NCI-H345 (cell line): ENCODE measurements at places on chromosomes 12 and 14.

- DNase-seq: no peak
Observed at GRCh38 chr12:132672116-132672515, 15.0 kb downstream of the POLE start.

DNA sequence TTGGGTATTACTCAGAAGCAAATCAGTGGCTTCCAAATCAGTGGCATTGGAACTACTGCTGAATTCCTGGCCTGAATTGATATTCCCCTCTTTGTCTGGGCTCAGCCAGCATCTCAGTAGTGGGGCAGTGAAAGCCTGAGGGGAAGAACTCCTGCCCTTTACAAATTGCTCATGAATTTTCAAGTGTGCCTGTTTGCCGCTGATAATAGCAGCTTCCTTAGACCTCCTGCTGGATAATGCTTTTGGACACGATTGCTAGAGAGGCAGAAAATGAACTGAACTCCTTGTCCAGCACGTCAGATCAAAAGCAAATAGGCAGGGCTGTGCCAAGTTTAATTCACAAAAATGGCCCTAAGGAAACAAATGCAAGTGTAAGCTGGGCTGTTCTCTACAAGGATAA, 91.3 kb upstream of the GZMB start:
- peak; percentile 76 for DNase-seq

- DNase-seq: no peak
Observed at GRCh38 chr14:104040539-104040938, 45.0 kb upstream of the ASPG start.

GRCh38 chr14:104557086-104557485, 22.5 kb upstream of the C14orf180 start:
- DNase-seq: no peak

DNA sequence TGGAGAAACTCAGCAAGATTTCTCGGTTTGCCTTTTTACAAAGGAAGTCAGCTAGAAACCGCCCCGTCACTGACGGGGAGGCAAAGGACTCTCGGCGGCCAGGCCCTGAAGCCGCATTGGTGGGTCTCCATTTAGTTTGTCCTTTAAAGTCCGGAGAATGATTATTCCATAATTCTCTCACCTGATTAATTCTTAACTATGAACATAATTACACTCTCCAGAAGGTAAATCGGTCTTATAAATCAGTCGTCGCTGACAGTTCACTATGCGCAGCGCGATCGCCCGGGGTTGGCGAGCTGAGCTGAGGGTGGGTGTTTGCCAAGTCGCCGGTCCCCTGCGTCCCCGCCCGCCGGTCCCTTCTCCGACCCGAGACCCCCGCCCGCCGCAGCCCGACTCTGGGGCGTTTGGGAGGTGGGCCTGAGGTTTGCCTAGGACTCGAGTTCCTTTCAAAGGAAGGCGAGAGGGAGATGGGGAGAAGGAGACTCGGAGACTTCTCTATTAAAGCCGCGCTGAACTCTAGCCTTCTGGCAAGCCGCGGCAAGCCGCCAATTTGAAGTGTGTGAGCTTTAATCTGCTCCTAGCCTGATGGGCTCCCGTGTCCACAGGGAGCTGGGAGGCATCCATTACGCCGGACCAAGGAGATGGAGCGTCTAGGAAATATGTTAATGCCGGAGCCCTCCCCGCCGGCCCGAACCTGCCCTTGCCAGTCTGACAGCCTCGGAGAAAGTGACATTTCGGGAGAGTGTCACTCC, 392.9 kb downstream of the NOVA1 start:
- DNase-seq: no peak

GRCh38 chr14:50262865-50263264, 31.5 kb upstream of the SOS2 start:
- DNase-seq: no peak

DNA sequence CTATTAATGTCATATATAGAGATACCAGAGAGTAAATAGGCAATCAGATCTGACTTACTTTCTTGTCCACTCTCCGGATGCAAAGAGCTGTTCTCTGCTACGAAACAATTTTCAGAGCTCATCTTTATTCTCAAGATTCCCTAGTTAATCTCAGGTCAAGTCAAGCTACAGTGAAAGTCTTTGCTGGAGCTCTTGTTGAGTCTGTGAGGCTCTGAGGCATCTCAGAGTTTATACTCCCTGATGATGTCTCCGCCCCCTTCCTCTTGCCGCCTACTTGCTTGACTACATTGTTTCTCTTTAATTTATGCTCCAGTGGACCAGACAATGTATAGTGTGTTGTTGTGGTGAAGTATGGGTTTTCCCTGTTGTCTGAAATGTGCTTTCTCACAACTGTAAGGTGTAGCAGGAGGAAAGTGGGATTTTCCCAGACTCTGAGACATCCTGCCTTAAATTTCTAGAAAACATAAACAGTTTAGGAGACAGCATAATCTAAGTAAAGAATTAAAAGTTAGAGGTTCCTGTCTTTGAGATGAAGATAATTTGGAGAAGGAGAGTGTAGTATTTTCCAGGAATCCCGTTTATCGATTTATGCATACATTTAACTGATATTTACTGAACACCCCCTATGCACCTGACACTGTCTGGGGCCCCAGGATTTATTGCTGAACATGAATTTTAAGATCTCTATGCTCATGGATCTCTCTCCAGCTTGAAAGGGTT, at the start of gene CD69:
CD69 (minus strand) TSS at position 203 of the 720 bp plus-strand sequence; CDS start at position 122, 81 bp downstream.
- no peak for DNase-seq

GRCh38 chr14:67778792-67779191, 37.6 kb downstream of the ZFYVE26 start:
- DNase-seq: no peak

- DNase-seq: no peak
Observed at GRCh38 chr14:79576424-79576823, 634.9 kb downstream of the DIO2 start.

- peak; percentile 42 for DNase-seq
Observed at GRCh38 chr12:125185740-125186470, 120.7 kb downstream of the AACS start.

DNA sequence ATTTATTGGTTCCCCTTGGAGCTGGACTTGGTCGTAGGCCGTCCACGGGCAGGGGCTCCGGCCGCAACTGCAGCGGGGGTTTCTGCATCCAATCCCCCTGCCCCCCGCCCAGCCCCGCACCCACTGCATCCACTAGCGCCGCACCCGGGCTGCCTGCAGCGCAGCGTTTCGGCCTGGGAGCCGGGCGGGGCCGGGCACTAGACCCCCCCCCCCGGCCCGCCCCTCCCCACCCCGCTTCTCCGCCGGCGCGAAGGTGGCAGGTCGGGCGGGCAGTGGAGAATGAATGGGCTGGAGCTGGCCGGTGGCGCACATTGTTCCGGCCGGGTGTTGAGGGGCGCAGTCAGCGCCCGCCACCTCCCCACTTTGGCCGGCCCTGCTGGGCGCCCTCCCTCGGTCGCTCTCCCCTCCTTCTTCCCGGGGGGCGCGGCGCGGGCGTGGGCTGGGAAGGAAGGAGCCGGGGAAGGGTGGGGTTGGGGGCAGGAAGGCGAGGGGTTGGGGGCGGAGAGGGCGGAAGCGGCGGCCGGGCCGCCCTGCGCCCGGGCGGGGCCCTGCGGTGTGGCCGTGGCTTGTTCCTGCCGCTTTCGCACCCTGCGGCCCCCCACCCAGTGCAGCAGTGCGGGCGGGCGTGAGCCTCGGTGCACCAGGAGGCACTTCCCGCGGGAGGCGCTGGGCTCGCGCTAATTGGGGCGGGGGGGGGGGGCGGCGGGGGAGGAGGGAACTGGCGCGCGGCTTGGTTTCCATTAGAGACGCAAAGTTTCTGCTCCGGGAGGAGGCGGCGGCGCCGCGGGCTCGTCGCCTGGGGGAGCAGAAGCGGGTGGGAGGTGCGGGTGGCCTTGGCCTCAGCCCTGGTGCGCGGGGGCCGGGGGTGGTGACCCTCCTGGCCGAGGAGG, 841 bp downstream of the CALM1 start:
- DNase-seq: peak; percentile 69

GRCh38 chr12:45827974-45828373, 98.5 kb downstream of the ARID2 start:
- no peak for DNase-seq

DNA sequence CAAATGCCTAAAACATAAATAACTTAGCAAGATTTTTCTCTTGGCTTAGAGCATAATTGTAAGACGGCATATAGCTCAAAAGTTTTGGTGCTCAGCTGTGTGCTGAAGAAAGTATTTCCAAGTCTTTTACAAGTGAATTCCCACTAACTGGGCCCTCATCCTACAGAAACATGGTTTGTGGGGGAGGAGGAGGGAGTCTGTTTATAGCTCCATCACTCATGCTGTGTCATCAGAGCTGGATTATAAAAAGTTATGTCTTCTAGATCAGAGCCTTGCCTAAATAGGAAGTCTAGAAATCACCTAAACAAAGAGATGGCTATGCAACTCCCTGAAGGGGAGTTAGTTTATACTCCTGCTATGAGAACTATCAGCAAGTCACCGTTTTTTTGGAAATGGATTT, 65.9 kb upstream of the OTOGL start:
- DNase-seq: no peak

DNA sequence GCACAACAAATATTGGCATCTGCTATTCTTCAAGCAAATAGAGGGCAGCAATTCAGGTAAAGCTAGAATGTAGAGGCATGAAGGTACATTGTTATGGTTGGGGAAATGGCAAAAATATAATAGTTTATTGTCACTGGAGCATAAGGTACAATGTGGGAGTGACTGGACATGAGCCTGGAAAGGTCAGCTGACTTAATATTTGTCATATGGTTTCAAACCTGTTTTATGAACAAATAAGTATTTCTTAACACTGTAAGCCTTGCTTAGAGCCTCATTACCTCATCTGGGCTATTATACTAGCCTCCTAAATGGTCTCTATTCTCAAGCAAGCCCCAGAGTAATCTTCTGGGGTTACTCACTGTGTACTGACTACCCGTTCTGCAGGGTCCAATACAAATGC, 33.7 kb downstream of the FAM177A1 start:
- DNase-seq: no peak

DNA sequence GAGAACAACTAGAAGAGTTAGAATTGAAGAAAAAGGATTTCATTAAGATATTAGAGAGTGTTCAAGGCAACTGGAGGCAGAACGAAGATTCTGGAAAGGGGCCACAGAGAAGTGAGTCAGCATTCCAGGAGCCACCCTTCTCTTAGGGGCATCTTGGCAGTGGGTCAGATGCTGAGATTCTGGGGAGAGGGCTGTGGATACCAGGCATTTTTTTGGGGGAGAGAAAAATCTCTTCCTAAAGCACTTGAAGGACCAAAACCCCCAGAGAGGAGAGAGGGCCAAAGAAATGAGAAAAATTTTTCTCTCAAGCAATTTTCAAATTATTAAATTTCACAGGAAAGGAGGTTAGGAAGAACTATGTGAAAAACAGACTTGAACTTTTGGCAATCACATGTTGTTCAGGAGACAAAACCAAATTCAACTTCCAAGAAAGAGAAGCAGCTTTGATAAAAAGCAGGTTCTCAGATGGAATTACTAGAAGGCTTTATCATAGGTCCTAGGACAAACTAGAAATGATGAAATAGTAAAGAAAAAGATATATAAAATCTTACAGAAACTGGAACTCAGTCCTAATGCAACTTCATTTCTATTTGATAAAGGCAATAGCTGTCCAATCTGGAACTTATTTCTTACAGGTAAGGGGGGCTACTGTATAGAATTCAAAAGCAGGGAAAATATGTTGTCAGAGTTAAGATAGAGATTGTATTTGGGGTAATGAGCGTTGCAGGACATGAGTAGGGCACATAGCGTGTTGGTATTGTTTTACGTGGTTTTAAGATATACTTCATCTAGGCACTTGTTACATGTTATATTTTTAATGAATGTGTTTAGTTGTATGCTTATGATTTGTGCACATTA, 1.1 kb upstream of the CLEC2D start:
- DNase-seq: no peak

GRCh38 chr12:127809275-127809674, 457.7 kb upstream of the TMEM132C start:
- DNase-seq: no peak

DNA sequence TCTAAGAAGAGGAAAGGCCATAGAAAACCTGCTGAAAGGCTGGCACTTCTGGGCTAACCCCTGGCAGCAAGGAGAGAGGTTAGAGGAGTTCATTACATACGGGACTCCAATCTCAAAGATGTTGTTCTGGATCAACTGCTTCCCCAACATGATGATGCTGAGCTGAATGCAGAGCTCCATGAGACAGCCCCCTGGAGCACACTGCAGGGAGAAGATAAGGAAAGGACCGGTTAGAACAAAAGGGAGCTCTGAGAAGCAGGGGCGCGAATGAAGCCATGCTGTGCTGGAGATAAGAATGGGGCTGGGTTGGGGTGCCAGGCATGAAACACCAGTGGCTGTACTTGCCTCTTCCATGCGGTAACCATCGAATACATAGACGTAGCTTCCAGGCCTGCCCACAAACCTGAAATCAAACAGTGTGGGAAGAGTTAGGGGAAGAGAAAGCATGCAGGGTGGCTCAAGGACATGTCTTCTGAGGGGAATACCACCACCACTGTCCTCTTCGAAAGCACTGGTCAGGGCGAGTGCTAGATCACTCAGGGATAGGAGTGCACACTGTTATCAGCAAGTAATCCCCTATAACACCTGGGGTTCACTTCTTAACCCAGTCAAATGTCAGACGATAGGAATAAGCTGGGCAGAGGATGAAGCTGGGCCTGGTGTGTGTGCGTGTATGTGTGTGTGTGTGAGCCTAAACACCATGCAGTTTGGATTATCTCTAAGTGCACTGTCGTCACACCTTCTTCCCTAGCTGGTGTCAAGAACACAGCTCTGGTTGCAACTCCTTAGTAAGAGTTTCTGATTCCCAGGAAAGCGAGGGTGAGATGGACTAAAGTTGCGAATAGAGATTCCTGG, 180.9 kb downstream of the NTF3 start:
- no peak for DNase-seq

- no peak for DNase-seq
Observed at GRCh38 chr14:100031506-100032281, 33.5 kb upstream of the EVL start.

GRCh38 chr12:82873951-82874350, 187.2 kb downstream of the TMTC2 start:
- DNase-seq: no peak

DNA sequence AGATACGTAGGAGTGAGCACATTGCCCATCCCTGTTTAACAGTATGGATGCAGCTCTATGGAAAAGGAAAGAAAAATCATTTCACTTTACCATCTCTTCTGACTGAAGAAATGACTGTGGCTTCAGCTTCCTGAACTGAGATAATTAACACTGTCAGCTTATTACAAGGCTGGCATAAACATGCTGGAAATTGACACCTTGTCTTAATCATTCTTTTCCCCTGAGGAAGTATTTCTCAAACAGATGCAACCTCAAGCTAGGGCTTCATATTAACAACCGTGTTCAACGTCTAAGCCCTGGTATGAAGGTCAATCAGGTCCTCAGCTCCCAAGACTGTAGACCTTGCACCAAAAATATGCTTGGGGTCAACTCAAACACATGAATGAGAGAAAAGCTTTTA, 25.0 kb downstream of the RERG start:
- no peak for DNase-seq
